ENCODE measurements at places on chromosomes 11 and 22. TPM values are rescaled to one million over a fixed set of nuclear protein-coding genes. Genes with fewer than 3 reads are reported as not detected.

Gene PDGFD
- polyA plus RNA-seq = 15.7 TPM

Gene OR5B21
- polyA plus RNA-seq = not detected

Gene HTR3A
- 0.56 TPM for polyA plus RNA-seq

Gene LAYN
- 4.9 TPM for polyA plus RNA-seq

Gene PRSS23
- polyA plus RNA-seq = 29.1 TPM

Gene SLC6A5
- polyA plus RNA-seq = not detected

Gene OR2AG1
- not detected for polyA plus RNA-seq

Gene VPREB3
- 0.87 TPM for polyA plus RNA-seq

Gene POU2AF3
- polyA plus RNA-seq = 1.5 TPM

Gene YAP1
- polyA plus RNA-seq = 10.8 TPM

Gene CYB5R2
- 3.0 TPM for polyA plus RNA-seq

Gene PLAAT4
- polyA plus RNA-seq = 20.1 TPM

Gene PANX3
- not detected for polyA plus RNA-seq

Gene FJX1
- polyA plus RNA-seq = 32.2 TPM

Gene CCDC90B
- polyA plus RNA-seq = 23.4 TPM

Gene DENND5A
- 79.4 TPM for polyA plus RNA-seq
